ENCODE measurements at places on chromosomes 1 and 21.

- no peak for DNase-seq
Observed at GRCh38 chr1:157523774-157524493, 28.4 kb downstream of the FCRL5 start.

DNA sequence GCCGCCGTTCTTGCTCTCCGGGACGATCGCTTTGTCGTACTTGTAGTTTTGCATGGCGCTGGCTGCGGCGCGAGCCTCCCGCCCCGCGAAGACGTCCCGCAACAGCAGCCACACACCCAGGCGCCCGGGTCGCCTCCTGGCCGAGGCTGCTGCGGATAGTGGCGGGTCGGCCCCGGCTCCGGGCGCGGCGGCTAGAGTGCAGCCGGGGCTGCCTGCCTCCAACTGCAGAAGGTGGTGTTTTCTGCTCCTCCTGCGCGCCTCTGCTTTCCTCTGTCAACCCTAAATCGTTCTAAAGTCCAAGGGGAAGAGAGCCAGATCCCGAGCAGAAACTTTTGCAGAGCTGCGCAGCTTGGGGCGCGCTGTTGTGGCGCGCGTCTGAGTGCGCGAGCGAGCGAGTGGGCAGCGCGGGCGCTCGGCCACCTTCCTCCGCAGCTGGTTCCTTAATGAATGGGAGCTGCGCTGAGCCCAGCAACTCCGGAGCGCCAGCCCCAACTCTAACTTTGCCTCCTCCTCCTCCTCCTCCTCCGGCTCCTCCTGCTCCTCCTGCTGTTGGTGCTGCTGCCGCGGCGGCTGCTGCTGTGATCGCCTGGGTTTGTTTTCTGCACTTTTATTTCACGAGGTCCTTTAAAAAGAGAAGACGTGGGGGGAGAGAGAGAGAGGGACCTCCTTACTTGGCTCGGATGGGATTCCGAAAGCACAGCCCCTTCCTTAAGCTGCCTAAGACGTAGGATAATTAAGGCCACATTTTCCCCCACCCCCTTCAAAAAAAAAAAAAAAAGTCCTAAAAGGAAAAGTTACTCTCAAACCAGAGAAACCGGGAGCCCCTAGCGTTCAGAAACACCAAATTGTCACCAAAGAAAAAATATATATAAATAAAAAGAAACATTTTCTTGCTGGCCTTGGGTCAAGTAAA lies at the start of gene PLPP3:
Gene PLPP3 (minus strand): TSS at position 601 of the 913 bp plus-strand sequence. CDS start 547 bp downstream, at position 54.
- no peak for DNase-seq

DNA sequence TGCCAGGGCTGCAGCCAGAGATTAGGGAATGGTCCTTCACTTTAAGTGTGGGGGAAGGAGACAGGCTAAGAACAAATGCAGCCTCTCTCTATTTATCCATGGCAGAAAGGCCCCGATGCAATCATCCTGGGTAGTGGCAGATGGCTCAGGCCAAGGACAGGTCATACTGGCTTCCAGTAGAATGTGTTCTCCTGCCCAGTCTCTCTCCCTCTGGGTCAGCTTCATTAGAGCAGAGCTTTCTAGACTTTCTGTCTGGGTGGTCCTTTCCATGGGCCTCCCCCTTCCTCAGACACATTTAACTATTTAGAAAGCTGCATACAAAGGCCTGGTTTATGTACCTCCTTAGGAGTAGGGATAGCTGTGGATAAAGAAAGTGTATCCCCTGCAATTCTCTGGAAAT lies 4.8 kb upstream of the PTCH2 start:
- DNase-seq, result no peak

DNA sequence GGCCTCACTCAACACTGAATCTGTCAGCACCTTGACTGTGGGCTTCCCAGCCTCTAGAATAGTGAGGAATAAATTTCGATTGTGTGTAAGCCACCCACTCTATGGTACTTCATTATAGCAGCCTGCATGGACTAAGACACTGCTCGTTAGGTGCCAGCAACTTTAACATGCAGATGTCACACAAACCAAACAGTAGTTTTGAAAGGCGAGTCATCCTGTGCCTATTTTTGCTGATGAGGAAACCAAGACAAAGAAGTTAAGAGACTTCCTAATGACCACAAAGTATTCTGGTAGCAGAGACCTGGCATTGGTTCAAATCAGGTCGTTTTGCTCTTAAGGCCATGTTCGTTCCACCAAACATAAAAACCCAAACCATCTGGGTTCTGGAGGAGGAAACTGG lies 42.9 kb downstream of the BATF3 start:
- no peak for DNase-seq

DNA sequence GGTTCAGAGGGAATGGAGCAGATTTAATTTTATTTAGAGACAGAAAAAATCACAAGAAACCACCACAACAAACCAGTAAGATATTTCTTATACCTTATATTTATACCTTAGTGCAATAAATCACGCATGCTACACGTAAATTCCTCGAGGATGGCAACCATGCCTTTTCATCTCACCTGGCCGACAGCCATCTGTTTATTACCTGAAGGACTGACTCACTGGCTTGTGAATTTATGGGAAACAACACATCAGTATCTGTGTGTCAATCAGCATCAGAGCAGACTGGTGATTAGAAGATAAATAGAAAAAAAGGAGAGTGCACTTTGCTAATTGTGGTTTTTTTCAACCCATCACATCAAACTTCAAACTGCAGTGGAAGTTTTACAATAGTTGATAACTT lies 58.4 kb downstream of the S1PR1 start:
- no peak for DNase-seq

DNA sequence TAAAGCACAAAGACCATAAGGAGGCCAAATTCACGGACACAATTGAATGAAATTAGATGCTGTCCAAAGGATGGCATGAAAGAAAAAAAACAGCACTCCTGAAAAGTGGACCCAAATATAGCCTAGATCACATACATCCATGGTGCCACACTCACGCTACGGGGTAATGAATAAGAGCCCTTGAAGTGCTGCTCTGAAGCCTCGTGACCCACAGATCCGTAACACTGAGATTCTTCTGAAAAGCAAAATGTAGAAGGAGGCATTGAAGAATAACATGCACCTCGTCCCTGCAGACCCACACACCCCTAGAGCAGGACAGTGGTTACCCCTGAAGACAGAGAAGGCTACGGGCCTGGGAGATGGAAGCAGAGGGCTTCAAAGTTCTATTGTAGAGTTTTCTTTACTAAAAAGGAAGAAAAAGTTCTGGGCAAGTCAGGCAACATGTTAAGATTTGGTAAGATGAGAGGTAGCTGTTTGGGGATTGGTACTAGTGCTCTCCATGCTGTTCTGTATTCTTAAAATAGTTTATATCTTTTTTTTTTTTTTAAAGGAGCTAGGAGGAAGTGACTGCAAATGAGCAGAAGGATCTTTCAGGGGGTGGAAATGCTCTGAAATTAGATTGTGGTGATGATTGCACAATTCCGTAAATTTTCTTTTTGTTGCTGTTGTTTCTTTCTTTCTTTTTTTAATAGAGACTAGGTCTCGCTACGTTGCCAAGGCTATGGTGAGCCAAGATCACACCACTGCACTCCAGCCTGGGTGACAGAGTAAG lies 4.1 kb upstream of the ITGB2 start:
- DNase-seq, result no peak

DNA sequence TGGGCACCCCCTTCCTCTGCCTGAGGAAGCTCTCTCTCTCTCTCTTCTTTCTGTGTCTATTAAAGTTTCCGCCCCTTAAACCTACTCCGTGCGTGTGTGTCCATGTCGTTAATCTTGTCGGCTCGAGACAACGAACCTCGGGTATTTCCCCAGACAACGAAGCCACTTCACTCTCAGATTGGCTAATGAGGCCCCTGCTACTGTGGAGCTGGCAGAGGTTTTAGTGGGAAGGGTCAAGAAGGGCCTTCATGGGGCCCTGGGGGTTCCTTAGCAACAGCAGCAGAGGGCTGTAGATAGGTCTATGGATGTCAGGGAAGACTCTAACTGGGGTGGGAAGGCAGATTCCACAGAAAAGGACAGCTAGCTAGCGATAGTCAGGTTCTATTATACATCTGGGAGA lies 239.8 kb upstream of the RAB4A start:
- no peak for DNase-seq

- no peak for DNase-seq
Observed at GRCh38 chr1:244164511-244164890, 113.4 kb downstream of the ZBTB18 start.

DNA sequence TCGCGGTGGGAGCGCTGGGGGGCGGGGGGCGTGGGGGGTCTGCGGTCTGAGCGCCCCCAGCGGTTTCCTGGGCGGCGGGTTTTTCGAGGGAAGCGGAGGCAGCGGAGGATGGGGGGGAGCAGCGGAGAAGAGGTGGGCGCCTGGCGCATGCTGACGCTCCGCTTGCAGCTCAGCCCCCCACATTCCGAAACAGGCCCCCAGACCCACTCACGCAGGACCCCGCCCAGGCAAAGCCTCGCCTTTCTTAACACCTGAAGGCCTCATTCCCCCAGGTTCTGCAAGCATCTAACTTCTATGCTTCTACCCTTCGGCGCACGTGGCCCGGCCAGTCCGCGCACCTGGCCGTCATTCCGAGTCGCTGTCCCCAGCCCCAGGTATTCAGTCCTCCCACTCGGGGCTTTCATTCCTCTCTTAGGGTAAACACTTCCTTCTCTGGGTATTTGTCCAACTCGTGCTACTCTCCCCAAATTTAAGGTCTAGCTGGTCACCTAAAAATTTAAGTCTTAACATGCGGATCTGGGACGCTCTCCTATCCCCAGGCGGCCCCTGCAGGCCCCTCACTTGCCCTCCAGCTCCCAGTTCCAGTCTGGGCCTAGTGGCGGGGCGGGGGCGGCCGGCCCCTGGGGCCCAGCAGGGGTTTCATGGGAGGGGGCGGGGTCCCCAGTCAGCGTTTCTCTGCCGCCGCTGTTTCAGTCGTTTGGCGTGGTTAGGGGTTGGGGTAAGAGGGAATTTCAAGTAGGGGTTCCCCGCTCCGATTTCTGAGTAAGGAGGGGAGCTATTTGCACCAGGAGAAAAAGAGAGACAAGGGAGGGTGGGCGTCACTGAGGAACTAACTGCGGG lies 2.8 kb upstream of the ZBTB7B start:
- no peak for DNase-seq

DNA sequence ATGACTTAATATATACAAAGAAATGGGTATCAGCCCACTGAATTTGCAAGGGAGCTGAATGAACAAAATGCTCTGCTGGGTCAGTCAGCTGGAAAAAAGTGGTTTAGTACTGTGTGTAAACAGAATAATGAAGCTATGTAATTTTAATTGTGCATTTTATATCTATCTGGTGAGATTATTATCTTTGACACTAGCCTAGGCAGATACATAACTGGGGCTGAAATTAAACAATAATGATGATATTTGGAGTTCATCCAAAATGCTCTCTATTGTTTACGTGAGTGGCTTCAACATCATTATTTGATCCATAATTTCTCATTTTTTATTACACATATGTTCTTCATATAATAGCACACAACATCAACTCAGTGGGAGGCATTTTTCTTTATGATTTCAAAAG lies 208.5 kb upstream of the SNX7 start:
- DNase-seq, result no peak

- no peak for DNase-seq
Observed at GRCh38 chr1:63784083-63784482, 10.3 kb downstream of the ROR1 start.

DNA sequence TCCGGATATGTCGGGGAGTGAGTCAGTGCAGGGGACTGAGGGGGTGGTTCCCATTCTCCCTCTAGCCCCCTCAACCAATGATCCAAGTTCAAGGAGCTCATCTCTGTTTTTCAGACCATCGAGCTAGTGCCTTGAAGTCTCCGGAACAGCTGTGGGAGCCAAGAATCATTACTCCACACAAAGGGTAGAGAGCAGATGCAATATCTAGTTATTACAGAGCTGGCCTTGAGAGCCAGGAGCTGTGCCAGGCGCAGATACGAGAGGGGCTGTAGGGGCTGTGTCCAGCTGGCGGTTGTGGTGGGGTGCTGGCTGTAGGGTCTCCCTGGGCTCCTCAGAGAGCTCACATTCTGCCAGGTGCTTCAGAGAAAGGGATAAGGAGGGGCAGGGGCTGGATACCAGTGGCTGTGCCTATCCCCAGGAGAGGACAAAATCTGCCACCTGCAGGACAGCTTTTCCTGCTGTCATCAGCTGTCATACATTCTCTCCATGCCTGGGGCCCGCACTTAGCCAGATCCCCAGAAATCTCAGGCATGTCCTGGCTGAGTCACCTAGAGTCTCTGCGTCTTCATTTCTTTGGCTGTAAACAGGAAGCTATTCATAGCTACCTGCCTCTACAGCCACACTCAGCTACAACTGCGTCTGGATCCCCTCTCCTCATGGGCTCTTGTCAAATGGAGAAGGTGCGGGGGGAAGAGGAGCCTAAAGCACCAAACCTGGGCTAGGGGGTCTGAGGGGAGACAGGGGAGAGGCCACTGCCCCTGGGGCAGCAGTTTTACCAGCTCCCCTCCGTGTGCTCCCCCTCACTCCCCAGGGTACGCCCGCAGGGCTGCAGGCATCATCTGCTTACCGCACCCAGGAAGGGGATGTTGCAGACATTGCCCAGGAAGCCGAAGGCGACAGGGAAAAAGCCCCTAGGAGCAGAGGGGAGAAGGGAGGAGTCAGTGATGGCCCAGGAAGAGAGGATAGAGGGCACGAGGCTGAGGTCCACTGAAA lies 2.4 kb upstream of the KISS1 start:
- DNase-seq, result no peak

- DNase-seq, result no peak
Observed at GRCh38 chr1:41768583-41768982, 150.1 kb downstream of the HIVEP3 start.

DNA sequence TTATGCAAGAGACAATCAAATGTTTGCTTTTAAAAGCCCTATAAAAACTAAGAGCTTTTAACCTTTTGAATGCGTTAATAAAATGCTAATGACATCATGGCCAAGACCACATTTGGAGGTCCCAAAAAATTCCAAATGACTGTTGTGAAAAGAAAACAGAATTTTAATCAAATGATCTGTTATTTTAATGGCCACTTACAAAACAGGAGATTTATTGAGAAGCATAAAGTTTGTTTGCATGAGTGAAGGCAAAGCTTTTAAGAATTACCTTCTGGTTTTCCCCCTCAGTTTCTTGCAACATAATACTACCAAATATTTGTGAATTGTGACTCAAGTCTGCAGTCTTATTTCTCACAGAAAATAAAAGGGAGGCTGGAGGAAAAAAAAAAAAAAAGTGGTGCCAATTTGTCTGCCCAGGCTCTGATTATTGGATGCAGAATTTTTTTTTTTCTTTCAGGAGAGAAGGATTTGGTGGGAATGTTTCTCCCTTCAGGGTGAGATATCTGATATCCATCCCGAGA lies 60.7 kb downstream of the GORAB start:
- DNase-seq, result no peak

- DNase-seq, result peak; percentile 72
Observed at GRCh38 chr21:34544032-34544496, 32.1 kb upstream of the KCNE1 start.
